ENCODE measurements at places on chromosomes 13 and 19.

DNA sequence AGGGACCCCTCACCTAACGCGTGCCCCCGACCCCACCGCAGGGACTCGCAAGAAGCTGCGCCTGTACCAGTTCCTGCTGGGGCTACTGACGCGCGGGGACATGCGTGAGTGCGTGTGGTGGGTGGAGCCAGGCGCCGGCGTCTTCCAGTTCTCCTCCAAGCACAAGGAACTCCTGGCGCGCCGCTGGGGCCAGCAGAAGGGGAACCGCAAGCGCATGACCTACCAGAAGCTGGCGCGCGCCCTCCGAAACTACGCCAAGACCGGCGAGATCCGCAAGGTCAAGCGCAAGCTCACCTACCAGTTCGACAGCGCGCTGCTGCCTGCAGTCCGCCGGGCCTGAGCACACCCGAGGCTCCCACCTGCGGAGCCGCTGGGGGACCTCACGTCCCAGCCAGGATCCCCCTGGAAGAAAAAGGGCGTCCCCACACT, 4.7 kb upstream of the MYBPC2 start:
- DNase-seq, result no peak

GRCh38 chr13:24178847-24179485, 18.4 kb downstream of the SPATA13 start:
- DNase-seq, result no peak

- no peak for DNase-seq
Observed at GRCh38 chr19:41097302-41097701, 9.1 kb downstream of the CYP2A13 start.

DNA sequence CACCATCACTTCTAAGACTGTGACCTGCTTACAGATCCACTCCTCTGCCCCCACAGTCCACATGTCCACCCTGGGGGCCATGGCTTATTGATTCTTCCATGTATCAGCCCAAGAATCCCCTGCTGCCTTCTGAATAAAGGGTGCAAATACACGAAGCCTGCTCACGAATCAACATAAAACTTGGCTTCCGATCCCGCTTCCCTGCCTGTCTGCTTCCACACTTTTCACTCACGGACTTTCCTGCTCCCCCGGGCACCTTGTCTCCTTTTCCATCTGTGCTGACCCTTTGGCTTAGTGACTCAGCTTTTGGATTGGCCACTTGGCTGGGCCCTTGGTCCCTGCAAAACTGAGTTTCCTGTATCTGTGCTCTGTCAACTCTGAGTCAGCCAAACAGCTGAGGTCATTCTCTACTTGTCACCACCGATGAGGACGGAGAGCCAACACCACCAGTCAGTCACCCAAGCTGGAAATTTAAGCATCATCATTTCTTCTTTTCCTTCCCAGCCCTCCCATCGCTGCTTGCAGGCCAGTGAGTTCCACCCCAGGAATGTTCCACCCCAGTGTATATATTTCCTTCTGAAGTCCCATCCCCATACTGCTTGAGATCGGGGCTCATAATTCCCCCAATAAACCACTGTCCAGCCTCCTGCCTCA, 11.4 kb upstream of the USP12 start:
- DNase-seq, result no peak

DNA sequence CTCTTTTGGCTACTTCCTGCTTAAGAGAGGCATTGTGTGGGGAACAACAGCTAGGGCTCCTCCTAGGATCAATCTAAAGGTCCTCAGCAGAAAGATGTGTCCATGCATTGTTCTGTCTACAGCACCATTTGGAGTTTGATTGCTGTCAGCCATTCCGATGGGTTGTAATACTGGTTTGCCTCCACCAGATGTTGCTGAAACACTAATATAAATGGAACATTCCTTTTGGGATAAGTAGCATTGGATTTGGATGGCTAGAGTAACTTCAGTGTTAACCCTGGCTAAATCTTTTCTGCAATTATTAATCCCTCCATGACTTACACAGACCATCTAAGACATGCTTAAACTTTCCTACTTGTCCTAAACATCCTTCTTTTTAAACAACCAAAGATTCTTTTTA, 104.2 kb downstream of the TDRD3 start:
- DNase-seq, result no peak

GRCh38 chr19:57559008-57559403, 657 bp downstream of the ZNF550 start:
- DNase-seq, result peak; percentile 36

DNA sequence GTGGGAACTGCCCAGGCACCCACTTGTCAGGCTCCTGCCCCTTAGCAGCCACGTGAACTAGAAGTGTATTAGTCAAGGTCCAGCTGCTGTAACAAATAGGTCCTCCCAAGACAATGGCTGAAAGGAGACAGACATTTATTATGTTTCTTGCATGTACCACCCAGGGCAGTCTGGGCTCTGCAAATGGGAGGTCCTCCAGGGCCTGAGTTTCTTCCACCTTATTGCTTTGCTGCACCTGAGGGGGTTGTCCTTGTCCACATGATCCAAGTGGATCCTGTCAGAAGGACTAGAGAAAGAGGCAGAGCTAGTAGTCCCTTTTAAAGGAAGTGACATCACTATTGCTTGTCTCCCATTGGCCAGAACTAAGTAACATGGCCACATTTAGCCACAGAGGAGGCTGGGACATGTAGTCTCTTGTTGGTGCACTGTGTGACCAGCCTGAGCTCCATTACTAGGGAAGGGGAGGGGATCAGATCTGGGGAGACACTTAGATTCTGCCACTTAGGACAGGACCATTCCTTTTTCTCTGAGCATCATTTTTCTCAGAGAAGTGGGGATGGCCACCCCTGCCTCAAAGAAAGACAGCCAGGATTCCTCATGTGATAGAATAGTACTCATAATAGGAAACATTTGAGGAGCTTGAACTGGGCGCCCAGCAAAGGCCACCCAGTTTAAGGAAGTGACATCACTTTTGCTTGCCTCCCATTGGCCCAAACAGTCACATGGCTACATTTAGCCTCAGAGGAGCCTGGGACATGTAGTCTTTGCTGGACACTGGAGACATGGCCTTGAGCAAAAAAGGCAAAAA, 15.1 kb downstream of the CC2D1A start:
- peak; percentile 91 for DNase-seq

DNA sequence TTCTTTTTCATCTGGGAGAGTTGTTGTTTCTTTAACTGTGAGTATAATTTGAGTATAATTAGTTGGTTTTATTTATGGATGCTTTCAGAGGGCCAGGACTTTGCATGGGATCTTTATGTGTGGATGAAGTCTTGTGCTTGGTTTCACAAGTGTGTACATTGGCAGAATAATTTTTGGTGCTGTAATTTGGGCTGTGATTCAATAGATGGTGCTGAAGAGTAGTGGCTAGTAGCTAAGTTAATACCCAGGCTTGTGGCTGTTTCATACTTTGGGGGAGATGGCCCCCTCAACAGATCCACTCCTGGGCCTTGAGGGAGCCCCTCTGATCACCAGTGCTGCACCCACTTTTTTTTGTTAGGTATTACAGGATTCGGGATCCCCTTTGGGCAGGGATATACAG, 1142.4 kb downstream of the SLITRK1 start:
- no peak for DNase-seq

GRCh38 chr13:21825186-21825585, 154.3 kb downstream of the FGF9 start:
- no peak for DNase-seq

- peak; percentile 98 for DNase-seq
Observed at GRCh38 chr19:46944918-46945628, 74.6 kb upstream of the NPAS1 start.

DNA sequence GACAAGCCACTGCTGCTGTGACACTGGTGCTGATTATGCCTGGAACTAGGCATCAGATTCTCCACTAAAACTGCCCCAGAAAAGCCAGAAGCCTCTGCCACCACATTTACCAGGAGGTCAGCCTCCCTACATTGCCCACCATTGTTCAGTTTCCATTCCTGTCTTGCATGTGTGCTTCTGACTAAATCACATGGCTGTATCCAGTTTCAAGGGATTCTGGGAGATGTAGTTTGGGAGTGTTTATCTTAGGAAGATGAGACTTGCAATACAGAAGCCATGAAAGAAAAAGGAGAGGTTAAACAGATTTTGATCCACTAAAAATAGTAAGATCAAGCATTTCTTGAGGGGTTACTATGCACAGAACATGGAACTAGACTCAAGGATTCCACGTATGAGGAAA, 40.7 kb upstream of the SERPINE3 start:
- peak; percentile 52 for DNase-seq

- DNase-seq, result peak; percentile 53
Observed at GRCh38 chr19:36420961-36421748, 2.7 kb upstream of the ZFP82 start.

DNA sequence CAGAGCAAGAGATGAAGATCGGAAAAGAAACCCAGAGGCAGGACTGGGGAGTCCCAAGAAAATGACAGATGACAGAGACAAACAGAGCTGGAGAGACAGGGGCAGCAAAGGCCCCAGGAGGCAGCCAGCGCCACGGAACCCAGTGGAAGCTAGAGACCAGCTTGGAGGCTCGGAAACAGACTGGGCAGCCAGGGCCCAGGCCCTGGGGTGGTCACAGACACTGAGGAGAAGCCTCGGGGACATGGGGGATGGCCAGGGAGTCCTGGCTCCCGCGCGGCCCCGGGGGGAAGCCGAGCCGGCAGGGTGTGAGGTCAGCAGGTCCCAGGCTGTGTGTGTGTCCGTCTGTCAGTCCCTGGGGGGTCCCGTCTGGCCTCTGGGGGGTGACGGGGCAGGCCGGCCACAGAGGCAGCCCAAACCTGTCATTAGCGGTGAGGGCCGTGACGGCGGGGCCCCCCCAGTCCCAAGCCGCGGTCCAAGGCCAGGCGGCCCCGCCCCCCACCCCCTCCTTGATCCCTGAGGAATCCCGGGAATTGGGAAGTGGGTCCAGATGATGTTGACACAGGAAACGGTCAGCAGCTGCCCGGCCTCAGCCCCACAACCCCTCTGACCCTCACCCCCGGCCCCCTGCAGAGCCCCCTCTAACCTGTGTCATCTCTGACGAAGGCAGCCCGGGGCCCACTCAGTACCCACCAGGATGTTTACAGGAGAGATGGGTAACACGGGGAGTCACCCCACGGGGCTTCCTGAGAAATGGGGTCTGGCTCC, 2.5 kb upstream of the TMEM190 start:
- no peak for DNase-seq

DNA sequence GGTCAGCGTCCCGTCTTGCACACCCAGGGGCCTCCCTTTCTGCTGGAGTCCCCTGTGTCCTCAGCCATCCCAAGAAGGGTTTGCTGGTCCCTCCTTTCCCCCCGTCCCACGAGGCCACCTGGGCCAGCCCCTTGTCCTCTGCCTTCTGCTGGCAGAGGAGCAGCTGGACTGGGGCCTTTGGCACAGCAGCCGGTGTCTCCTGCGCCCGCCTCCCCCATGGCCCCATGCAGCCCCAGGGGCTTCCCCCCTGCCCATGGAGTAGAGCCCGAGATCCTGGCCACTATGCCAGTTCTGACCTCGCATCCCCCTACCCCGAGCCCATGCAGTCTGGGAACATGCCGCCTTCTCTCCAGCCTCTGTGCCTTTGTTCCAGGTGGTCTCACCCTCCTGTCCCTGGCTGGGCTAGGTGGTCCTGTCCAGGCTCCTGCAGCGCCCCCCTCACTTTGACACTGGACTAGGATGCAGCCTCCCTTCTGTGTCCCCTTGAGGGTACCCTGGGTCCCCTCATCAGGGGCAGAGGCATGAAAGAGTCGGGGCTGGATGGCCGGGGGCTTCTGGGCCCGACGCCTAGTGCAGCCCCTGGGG, 5.7 kb upstream of the GARIN5A start:
- DNase-seq, result no peak

DNA sequence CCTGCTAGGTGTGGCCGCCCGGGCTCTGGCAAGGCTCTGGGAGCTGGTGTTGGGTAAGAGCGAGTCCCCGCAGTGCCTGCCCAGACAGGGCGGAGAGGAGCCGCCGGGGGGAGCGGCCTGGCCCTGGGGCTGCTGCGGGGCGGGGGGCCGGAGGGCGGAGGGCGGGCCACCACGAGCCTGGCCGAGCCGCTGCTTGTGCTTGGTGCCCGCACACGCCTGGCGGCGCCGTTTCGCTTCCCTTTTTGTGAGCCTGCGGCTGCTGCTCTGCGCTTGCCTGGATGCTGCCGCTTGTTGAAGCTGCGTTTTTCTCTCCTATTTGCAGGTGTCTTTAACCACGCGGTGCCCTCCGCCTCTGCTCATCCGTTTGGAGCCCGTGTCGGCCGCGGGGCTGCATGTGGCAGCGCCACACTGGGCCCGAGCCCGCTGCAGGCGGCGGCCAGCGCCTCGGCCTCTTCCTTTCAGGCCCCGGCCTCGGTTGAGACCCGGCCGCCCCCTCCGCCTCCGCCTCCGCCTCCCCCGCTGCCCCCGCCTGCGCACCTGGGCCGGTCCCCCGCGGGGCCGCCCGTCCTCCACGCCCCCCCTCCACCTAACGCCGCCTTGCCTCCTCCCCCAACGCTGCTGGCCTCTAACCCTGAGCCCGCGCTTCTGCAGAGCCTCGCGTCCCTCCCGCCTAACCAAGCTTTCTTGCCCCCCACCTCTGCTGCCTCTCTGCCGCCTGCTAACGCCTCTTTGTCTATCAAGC, 8.5 kb downstream of the PLEKHJ1 start:
- DNase-seq, result no peak

DNA sequence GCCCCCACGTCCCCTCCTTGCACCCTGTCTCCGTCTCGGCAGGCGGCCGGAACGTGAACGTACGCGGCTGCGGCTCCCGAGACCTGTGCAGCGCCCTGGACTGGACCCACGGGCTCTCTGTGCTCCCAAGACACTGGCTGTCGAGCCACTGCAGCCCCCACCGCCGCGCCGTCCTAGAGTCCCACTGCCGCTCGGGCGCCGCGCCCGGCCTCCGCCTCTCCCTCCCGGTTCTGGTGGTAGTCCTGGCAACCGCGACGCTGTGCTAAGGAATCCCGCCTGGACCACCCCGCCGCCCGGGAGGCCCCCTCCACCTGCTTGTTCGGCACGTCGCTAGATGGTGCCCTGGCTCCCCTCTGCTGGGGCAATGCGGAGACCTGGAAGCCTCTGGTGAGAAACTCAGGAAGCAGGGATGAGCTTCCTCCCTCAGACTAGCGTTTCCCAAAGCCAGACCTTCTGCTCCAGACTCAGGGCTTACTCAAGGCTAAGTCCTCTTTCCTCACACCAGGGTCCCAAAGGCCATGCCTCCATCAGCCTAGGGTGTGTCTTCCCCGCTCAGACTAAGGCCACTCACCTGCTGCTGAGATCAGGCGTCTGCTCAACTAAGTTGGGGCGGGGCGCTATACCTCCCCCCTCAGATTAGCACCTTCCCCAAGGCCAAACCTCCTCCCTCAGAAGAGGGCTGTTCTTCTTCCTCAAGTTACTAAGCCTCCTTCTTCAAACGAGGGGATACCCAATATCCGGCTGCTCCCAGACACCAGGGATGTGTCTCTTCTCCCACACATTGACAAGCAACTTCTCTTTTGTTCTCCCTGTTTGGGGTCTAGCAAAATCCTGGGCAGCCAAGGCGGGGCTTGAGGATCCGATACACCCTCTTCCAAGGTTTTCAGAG, 16.1 kb upstream of the IRGC start:
- DNase-seq, result peak; percentile 41

DNA sequence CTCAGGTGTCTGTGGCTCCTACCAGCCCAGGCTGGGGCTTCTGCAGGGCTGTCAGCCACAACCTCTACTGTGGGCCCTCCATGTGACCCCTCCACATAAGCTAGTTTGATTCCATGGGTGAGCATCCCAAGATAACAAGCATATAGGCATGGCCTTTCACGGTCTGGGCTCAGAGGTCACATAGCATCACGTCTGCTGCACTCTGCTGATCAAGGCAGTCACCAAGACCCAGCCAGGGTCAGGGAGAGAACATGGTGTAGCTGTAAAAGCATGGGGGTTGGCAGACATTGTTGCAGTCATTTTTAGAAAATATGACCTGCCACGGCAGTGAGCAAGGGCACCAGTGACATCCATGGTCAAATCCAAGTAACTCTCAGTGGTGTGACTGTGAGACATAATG, 698.8 kb downstream of the UQCRFS1 start:
- no peak for DNase-seq

- peak; percentile 71 for DNase-seq
Observed at GRCh38 chr13:30870049-30870884, 35.8 kb upstream of the MEDAG start.

- no peak for DNase-seq
Observed at GRCh38 chr19:15769586-15769985, 17.9 kb upstream of the OR10H5 start.
